ENCODE measurements at places on chromosomes 4 and X.

GRCh38 chr4:80619070-80619674 is 283.6 kb downstream of the CFAP299 start:
- no peak for DNase-seq

- no peak for DNase-seq
Observed at GRCh38 chrX:148732743-148733142, 232.3 kb downstream of the AFF2 start.

DNA sequence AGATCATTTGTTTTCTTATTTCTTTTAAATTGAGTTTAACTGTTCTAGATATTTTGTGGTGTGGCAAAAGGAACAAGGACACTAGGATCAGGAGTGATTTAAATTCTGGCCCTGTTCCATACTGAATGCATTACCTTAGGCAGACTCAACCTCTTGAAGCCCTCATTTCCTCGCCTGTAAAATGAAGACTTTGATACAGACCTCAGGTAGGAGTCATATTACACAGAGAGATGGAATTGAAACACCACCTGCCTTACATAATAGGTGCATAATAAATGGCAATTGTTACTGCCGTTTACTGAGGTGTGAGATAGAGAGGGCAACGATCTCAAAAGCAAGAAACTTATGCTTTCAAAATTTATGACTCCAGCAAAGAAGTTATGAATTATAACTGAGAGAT is 28.2 kb upstream of the RASSF6 start:
- no peak for DNase-seq

- no peak for DNase-seq
Observed at GRCh38 chr4:66949419-66949818, 595.9 kb downstream of the CENPC start.

GRCh38 chrX:115098897-115099296 is 81.5 kb upstream of the IL13RA2 start:
- DNase-seq: no peak

- no peak for DNase-seq
Observed at GRCh38 chr4:14336656-14337055, 665.6 kb upstream of the CPEB2 start.

- no peak for DNase-seq
Observed at GRCh38 chr4:137467537-137467936, 64.8 kb downstream of the PCDH18 start.

GRCh38 chr4:151129796-151130195 is 30.4 kb downstream of the RPS3A start:
- no peak for DNase-seq

- DNase-seq: peak; percentile 49
Observed at GRCh38 chr4:157012781-157013180, 41.2 kb upstream of the PDGFC start.

DNA sequence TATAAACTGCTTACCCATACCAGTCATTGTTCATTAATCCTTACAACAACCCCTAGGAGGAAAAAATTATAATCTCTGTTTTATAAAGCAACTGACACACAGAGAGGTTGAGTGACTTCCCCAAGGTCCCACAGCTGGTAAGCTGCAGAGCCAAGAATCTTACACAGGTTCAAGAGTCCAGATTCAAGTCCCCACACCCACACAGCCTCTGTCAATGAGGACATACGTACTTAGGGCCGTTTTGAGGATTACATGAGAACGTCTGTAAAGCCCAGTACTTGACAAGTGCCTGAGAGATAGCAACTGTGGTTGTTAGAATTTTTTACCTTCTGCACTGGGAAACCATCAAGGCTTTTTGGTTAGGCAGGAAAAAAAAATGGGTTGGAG is 556 bp upstream of the SLC25A43 start:
- no peak for DNase-seq

DNA sequence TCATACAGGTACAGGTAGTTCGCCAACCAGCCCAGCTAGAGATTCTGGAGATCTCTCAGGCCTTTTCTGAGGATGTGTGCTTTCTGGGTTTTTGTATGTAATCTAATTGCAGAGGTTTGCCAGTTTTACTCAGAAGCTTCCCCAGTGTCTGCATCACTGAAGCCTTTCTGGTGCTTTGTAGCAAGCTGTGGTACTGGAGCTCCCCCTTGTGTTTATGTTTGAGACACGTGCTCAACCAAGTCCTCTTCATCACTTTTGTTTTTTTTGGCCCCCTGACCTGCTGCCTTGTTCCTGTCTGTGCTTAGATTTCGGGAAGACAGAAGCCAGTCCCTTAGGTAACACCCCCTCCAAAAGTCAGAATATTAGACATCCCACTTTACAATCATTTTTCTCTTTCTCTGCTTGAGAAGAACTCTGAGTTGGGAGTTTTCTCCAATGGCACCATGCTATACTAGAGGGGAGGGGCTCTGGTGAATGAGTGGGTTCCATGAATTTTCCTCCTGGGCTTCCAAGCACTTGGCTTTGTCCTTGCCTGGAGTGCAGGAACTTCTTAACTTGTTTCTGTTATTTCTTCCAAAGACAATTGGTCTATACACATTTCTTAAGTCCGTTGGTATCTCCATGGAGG is 128.4 kb upstream of the TBC1D9 start:
- DNase-seq: peak; percentile 39

All from RCC 7860 (cell line).